ENCODE measurements at places on chromosomes 5 and 9.
A peak's percentile ranks its signal among the peaks of the same experiment; 100 is the strongest.

DNA sequence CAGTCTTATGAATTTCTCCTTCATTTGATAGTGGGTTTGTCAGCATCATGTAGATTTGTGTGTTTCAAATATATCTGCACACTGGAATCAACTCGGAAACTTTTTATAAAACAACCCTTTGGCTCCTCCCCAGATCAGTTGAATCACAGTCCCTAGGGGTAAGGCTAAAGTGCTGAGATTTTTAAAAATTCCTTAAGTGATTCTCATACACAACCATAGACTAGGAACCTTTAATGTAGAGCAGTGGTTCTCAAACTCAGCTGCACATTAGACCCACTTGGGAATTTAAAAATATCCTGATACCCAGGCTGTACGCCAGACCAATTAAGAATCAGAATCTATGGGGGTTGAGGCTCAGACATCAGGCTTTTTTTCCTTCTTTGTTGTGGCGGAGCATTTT, 17.5 kb upstream of the JAK2 start:
- DNase-seq: no peak

DNA sequence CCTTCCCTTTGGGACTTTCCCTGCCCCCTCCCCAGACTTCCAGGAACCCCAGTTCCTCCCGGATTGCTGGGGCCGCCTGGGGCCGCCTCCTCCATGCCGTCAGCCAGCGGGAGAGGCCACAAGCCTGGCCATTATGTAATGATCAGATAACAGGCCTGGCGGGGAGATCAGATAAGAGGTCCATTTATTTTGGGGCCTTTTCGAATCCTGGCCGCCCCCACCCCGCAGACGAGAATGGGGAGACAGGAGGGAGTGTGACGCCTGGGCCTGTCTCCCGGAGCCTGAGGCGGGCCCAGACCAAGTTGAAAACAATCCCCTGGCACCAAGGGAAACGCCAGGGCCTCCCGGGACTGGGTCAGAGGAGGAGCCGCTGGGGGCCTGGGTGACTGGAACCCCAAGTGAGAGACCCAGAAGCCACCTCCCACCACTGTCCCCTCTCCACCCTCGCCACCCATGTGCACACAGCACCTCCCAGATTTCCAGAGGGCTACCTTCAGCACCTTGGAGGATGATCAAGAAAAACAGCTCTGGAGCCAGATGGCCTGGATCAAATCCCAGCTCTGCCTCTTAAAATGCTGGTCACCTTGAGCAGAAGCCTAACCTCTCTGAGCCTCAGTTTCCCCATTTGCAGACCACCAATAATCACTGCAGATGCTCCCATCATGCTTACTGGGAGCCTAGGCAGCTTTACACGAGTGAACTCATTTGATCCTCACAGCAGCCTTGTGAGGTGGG, 7.8 kb downstream of the ENG start:
- DNase-seq: no peak

- DNase-seq: no peak
Observed at GRCh38 chr9:110214586-110215355, 6.8 kb upstream of the C9orf152 start.

DNA sequence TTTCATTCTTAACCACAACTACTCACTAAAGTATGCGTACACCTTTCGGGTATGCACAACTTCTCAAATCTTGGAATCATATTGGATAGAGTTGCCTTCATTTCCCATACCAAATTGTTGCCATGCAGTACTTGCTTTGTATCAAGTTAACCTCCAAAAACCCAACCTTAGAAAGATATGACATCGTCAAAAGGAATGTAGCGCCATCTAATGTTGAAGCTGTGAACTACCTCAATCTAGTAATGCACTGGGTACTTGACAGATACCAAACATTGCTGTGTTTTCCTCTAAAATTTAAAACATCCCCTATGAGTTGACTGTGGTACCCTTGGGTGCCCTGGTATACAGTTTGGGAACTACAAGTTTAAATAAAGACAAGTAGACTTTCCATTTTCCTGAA, 318.4 kb downstream of the ARL15 start:
- DNase-seq: no peak

GRCh38 chr5:139342423-139342723, 719 bp downstream of the PAIP2 start:
- DNase-seq: peak; percentile 90

- no peak for DNase-seq
Observed at GRCh38 chr5:36670548-36670947, 64.1 kb downstream of the SLC1A3 start.

GRCh38 chr5:2317540-2317939, 433.9 kb downstream of the IRX2 start:
- no peak for DNase-seq

DNA sequence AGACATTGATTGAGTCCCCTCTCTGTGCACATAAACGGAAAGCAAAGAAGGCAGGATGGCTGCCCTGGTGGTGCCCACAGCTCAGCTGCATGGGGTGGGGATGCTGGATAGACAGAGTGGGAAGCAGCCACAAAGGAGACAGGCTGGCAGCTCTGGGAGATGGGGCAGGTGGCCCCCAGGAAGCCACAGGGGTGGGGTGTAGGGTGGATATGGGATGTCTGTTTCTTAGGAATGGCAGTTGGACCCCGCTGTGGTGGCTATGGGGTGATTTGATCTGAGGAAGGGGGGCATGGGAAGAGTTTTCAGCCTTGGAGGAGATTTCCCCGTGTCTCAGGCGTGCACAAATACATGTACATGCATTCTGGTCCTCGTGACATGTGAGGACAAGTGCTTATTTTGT, 50.2 kb upstream of the VDAC1 start:
- DNase-seq: no peak

- DNase-seq: no peak
Observed at GRCh38 chr9:77764894-77765780, 117.0 kb upstream of the GNA14 start.

DNA sequence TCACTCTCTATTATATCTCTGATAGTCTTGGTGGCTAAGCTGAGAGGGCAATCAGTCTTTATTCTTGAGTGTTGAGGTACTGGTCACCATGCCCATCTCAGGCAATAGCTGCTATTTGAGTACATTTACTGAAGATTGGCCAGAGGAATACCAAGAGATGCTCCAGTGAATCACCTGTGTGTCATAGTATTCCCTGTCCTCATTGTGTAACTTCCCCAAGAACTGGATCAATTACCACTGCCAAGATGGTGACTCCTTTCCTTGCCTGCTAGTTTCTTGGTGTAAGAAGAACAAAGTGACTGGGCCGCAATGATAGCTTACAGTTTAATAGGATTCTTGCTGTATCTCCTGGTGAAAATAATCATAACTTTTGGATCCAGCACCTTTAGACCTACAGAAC, 418.7 kb upstream of the KIF2A start:
- DNase-seq: no peak

- no peak for DNase-seq
Observed at GRCh38 chr9:6978591-6978990, 220.8 kb downstream of the KDM4C start.

DNA sequence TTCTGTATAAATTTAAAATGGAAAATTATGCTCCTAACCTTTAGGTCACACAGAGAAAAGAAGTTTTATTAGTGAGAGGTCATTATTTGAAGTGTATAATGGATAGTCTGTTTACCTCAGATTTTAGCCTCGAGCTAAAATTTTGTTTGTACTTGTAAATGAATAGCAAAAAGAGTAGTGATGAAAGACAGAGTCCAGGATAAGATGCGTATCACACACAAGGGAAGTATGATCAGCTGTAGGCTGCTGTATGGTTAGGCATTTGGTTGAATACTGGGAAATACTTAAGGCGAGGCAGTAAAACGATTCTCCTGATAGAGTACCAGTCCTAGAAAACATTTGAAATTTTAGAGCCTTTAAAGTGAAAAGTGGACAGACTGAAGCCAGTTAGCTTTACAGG, 92.7 kb downstream of the FBXL7 start:
- no peak for DNase-seq

DNA sequence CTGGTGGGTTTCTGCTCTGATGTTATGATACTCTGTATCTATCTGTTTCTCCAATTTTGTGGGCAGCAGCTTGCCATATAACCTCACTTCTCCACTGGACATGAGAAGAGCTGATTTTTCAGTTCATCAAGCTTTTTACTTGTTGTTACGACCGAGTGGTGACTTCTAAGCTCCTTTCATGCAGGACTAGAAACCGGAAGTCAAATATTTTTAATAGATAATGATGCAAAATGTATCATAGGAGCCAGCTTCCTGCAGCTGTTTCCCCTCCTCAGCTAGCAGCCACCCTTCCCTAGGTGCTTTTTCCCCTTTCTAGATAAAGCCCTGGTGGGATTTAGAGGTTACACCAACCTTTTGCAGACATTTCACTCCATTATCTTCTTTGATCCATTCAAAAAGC, 17.0 kb upstream of the ADAM19 start:
- peak; percentile 26 for DNase-seq

DNA sequence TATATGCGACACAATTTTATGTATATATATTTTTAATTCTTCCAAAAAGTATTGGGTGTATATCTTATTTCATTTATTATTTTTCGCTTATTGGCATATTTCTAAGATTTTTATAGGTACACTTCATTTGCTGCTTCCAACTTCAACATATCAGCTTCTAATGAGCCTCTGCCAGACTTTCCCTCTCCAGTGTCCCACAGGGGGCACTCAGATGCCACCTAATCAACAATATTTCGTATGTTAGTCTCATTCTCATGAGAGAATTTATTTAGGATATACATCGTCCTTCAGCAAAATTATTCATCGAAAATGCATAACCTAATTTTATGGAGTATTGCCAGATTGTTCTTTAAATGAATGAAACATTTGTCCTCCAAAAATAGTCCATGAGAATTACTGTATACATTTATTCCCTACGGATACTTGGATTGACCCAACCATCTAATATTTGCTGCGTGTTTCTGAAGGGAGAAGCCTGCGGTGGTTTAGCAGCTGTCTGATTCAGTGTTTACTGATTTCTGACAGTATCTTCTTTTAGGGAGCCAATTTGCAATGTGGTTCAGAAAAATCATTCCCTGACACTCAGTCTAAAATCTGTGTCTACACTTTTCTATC, 100.6 kb upstream of the SELENOP start:
- DNase-seq: no peak

Data from germinal center (tissue), 1 donor.